ENCODE measurements at places on chromosomes 2 and 18.

GRCh38 chr2:23673830-23674679 is 252.9 kb downstream of the ATAD2B start:
- DNase-seq: no peak

GRCh38 chr2:232486558-232487384 is 863 bp downstream of the ECEL1 start:
- DNase-seq: no peak

DNA sequence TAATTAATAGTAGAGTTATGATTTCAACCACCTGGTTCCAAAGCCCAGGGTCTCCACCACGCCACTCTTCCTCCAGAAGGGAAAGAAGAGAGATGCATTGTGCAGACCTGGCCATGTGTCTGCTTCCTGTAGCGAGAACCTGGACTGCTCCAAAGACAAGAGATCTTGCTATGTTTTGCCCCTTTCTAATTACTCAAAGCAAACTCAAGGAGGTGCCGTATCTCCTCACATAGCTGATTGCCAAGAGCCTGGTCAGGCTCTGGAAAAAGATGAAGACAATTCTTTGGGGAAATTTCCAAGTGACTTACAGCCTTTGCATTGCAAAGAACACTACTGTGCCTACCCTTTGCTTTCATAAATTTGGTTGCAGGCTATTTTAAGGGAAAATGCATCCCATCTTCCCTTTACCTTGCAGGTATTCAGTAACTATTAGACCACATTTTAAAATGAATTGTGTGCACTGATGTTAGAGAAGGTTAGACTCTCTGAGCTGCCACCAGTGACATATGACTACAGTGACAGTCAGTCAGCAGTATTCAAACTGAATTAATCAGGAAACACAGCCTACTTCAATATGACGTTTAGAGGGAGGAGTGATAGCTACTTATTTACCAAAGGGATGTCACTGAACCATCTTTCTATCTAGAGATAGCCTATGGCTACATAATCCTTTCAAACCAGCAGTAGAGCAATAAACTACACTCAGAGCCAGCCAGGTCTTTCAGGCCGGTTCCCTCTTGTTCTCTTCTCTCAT is 842.1 kb upstream of the FANCL start:
- DNase-seq: no peak

- no peak for DNase-seq
These were observed 15.6 kb upstream of the LAMA1 start for GRCh38 chr18:7133181-7133580.

DNA sequence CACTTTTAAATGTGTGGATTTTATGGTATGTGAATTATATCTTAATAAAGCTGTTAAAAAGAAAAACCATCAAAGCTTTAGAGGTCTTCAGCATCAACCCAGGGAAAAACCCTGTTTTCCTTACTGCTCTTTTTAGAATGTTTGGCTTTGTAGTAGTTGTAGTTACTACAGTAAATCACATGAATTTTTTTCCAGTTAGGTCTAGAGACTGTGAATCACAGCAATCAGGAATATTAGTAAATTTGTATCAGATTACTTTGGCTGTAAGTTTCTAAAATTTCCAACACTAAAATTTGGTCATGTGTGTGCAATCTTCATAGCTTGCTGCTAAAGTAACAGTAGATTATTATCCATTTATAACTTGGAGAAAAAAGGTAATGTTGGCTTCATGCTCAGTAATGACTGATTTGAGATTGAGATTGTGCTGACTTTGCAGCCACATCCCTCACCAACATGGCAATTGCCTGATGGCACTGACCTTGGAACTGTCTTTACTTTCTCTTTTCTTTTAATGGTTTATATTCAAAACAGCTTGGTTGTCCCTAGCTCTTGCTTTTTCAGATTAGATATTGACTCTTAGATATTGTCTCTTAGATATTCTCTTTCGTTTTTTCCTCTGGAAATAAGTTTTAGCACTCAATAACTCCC is 41.1 kb downstream of the LCLAT1 start:
- no peak for DNase-seq

DNA sequence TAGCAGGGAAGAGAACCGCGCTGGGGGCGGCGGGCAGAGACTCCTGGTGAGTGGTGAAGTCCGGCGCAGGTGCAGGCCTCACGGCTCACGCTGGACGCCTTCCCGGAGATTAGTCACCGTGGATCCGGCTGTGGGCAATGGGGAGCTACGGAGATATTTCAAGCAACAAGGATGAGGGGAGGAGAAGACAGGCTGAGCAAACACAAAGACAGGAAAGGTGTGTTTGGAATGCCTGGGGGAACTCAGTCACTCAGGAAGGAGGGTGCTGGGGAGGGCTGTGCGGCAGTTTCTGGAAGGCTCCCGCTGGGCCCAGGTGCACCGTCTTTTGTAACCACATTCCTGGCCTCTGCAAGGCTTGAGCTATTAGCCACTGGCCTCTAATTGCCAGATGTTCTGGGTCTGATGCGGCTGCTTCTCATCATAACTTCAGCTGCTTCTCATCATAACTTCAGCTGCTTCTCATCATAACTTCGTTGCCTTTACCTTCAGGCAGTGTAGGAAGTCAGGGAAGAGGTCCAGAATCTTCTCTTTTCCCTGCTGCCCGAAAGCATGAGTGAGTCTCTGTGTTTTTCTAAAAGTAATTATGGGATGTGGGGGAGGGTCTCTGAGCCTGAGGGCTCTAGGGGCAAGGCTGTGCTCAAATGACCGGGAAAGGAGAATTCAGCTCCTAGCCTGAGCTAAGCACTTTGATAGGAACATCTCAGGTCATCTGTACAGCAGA is 118.9 kb downstream of the PXDN start:
- DNase-seq: no peak

GRCh38 chr2:220044383-220044782 is 417.0 kb downstream of the SLC4A3 start:
- no peak for DNase-seq

DNA sequence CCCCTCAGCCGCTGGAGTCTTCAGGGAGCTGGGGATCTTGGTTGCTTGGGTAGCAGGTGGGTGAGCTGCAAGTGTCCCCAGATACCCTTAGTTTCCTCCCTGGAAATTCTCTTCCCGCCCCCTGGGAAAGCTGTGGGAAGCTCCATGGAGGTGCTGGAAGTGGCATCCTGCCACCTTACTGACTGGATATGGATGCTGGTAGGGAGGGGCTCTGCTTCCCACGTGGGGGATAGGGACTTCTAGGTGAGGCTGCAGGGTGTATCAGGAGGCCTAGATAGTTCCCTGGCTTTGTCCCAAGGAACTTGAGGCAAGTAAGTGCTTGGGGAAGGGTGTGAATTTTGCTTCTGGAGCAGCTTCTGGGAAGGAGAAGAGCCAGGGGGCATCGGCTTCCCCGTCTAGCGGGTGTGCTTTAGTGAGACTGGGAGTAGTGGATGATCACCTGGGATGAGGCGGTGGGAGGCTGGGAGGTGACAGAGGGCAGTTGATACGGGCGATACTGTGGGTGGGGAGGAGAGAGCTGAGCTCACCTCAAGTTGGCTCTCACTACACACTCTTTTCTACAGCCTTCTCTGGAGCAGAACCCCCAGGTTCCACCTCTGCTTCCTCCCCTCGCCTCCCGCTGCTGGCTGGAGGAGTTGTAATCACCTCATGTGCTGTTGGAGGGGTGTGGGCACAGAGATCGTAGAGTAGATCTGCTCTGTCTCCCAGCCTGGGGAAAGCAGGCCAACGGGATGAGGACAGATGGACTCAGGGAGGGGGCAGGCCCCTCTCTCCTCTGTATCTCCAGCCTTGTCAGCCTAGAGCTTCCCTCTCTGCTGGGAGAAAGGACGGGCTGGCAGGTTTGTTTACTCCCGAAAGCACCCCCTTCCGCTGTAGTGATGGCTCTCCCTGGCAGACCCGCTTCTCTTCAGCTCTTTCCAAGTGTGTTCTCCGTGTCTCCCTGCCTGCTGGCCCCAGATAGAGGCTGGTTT is 19.8 kb downstream of the TET3 start:
- DNase-seq: no peak

- no peak for DNase-seq
These were observed 24.8 kb upstream of the CRIM1 start for GRCh38 chr2:36330473-36331395.

GRCh38 chr2:9594366-9595054 is 36.3 kb downstream of the YWHAQ start:
- DNase-seq: no peak

- DNase-seq: no peak
These were observed 118.4 kb downstream of the TWIST2 start for GRCh38 chr2:238966072-238966937.

- DNase-seq: no peak
These were observed 127.7 kb downstream of the USP34 start for GRCh38 chr2:61343141-61343540.

DNA sequence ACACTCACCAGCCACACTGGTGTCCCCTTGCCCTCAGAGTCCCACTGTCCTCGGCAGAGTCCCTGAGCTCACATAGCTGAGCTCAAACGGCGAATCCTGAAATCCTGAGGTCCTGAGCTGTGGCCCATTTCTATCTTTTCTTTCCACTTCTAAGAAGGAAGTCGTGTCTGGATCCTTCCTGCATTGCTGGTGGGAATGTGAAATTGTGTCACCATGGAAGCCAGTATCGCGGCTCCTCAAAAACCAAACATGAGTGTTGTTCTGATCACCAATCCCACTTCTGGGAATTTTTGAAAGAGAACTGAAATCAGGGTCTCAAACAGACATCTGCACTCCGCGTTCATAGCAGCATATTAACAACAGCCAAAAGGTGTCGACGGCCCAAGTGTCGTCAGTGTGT is 244.7 kb downstream of the EIPR1 start:
- no peak for DNase-seq

DNA sequence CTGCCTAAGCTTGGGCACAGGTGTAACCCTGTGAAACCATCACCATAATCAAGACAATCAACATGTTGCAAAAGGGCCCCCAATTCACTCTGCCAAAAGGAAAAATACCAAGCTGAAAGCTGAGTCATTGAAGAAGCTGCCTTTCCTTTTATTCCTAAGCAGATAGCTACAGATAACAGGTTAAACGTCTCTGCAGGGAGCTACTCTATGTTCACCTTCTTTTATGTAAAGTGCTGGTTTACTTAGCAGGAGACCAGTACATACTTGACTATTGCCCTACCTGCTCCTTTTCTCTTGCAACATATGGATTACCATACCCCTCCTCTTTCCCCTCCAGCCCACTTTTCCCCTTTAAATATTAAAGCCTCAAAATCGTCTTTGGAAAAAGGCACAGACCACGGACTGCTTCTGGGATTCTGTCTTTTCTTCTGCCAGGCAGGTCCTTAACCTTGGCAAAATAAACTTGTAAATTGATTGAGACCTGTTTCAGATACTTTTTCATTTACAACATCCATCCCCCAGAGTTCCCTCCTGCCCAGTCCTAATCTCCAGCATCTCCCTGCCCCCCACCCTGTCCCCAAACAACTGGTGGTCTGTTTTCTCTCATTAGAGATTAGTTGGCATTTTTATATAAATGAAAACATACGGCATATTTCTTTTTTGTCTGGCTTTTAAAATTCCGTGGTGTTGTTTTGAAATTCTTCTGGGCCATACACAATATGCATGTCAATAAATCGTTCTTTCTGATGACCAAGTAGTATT is 37.8 kb upstream of the LDLRAD4 start:
- DNase-seq: no peak

- DNase-seq: no peak
These were observed 188.0 kb upstream of the CTAGE1 start for GRCh38 chr18:22605736-22606135.

DNA sequence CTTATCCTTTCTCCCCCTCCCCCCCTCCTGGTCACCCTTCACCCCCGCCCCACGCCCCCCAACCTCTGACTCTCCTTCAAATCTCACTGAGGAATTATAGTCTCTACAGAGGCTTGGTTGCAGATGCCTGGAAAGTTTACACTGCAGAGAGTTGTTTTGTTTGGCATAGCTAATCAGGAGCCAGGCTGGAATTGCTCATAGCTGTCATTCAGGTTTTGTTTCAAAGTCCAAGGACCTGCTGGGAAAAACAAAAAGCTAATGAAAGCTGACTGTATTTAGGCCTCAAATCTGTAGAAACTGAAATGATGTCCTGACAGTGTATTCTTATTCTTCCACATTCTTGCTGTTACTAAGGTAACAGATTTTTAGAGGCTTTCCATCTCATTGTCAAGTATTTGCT is 22.6 kb downstream of the GREB1L start:
- DNase-seq: no peak

- DNase-seq: no peak
These were observed 21.7 kb upstream of the SAG start for GRCh38 chr2:233285921-233286320.

DNA sequence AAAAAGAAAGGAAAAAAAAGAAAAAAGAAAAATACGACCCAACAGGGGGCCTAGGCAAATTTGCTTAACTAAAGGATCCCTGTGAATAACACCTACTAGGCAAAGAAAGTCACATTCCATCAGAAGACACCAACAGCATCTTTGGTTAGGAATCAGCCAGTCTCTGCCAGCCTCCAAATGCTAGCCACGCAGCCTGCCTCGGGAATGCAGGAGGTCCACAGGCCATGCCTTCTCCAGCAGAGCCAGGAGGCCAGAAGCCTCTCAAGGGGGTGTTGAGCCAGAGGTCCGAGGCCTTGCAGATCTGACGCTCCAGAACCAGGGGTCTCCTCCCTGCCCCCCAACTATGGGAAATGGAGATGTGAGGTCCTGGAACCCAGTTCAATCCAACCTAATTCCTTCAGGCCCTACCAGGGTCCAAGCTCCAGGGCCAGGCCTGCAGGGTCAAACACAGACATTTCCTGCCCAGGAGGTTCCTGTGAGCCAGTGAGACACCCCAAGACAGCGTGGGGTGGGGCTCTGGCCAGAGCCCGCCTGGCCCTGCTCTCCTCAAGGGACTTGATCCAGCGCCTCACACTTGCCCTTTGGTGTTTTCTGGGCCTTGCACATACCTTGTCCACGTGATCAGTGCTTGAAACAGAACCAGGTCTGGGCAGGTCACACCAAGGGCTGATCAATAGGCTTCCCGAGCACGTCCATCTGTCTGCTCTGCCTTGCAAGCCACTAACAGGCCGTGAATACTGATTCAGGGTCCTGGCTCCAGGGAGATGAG is 289.6 kb upstream of the ID2 start:
- no peak for DNase-seq

GRCh38 chr18:12750076-12750714 is 47.4 kb downstream of the PSMG2 start:
- DNase-seq: no peak

DNA sequence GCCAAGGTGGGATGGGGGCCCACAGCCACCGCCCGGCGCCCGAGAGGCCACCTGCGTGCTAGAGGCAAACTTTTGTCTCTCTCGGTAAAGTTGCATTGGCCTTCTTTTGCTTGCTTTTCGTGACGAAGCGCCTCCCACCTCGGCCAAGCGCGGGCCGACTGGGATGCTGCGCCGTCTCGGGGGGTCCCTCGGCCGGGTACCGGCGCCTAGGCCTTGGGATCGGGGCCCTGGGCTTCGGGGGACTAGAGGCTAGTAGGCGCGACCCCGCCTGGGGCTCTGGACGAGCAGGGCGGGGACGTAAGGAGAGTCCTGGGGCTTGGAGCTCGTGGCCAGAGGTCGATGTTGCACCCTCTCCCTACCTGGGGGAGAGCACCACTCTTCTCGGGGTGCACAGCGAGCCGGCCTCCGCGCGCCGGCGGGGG is 545 bp downstream of the GLI2 start:
- DNase-seq: no peak

DNA sequence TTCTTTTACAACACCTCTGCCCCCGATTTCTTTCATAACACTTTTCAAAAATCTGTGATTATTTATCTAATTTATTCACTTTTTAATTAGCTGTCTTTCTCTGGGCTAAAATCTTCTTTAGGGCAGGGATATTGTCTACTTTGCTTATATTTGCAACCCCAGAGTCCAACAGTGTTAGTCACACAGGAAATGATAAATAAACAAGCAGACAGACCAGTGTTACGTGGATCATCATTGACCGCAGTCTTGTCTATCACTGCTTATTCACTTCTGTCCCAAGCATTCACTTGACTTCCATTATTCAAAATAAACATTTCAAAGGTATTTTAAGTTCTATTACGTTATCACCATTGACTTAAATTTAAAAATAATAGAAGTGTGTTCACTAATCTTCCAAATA is 237.6 kb upstream of the UBE2E3 start:
- no peak for DNase-seq
